Activated effector memory CD4-positive, alpha-beta T cell treated with anti-CD3 and anti-CD28 coated beads, Interleukin-2, amount 50 U/mL, for 16 hours (primary cell): ENCODE measurements at places on chromosomes 6 and 20.
A peak's percentile ranks its signal among the peaks of the same experiment; 100 is the strongest.

GRCh38 chr6:122956376-122956775, 39.7 kb upstream of the CLVS2 start:
- DNase-seq = no peak

GRCh38 chr6:1611322-1611571, 1.5 kb downstream of the FOXC1 start:
- DNase-seq = no peak

DNA sequence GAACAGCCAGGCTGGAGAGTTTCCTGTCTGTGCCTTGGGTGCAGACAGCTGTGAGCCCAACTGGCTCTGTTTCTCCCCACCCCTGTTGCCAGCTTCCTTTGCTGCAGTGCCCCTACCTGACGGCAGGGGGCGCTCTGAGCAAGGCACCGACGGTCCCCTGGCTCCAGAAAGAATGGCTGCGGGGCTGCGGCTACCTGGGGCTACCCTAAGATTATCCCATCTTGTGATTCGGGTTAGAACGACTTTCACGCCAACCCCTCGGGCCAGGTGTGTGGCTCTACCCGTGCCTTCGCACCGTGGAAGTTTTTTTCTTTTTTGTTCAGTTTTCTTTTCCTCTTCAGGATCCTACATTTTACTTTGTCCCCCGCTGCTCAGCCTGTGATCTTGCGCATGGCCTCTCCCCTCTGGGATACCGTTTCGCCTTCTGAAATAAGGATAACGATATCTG, 33.4 kb upstream of the AAR2 start:
- DNase-seq = peak; percentile 92

GRCh38 chr6:134146268-134147033, 94.0 kb upstream of the SLC2A12 start:
- no peak for DNase-seq

GRCh38 chr20:62614085-62614960, 28.0 kb upstream of the SLCO4A1 start:
- no peak for DNase-seq

GRCh38 chr6:148235446-148235845, 107.2 kb upstream of the SASH1 start:
- no peak for DNase-seq

DNA sequence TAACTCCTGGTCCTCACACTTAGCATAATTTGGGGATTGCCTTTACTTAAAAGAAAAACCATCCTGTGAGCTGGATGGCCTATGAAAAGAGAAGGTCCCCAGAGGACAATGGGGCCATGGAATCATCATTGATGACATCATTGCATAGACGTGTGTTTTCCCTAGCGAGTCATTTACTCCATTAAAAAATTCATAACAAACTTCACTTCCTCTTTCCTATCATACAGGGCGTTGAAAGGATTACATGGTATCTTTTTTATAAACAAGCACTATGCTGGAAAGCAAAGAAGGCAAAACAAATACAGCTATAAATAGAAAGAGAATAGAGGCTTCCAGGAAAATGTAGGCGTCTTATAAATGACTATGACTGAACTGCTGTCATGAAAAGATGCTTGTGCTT, 11.3 kb upstream of the COL12A1 start:
- no peak for DNase-seq
